ENCODE measurements at places on chromosomes 6 and 20.

DNA sequence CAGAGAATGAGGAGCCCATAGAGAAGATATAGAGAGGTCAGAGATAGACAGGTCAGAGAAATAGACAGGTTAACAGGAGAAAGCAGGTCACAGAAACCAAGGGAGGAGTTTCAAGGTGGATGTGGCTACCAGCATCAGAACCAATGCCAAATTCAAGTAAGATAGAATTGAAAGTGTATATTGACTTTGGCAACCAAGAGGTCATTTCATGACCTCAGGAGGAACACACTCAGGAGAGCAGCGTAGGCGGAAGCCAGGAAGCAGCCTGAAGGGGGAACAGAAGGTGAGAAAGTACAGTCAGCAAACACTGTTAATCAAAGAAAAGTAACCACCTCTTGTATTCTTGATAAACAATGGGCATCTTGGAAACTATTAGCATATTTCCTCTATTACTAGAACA is 33.9 kb upstream of the ALDH8A1 start:
- H3K4me3 ChIP-seq: no peak overlapping the region
- no peaks in the 10 kb centered on the region for H3K4me1 ChIP-seq
- H3K36me3 ChIP-seq: peaks cover 12% of the 10 kb centered on the region
- no peak overlapping the region for H3K27ac ChIP-seq

DNA sequence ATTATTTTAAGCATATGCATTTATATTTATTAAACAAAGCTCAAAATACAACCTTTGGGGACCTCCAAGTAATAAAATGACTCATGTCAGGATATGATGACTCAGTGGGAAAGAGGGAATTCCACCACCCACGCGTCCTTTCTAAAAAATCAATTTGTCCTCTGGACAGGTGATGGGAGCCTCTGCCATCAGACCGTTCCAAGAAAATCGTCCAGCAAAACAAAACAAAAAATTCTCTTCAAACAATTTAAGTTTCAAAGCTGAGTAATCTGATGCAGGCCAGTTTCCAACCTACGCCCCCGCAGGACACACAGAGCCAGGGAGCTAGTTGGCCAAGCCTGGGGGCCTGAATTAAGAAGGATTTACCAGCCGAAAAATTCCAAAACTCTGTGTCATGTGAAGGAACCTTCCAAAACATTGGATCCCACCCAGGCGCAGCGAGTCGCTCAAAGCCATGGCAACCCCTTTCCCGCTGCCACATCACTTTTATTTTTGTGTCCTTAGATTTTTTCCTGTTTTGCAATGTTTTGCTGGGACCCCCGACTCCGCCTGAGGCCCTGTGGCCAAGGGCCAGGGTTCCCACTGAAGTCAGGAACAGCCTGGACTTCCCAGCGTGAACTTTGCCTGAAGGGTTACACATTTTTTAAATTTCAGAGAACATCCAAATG is 95.3 kb downstream of the NFATC2 start:
- DNase-seq: peak; percentile 58
- H3K27ac ChIP-seq: no peak overlapping the region
- H3K27me3 ChIP-seq: no peaks in the 10 kb centered on the region
- no peak overlapping the region for H3K4me3 ChIP-seq
- no peaks in the 10 kb centered on the region for H3K4me1 ChIP-seq
- H3K36me3 ChIP-seq: no peaks in the 10 kb centered on the region

DNA sequence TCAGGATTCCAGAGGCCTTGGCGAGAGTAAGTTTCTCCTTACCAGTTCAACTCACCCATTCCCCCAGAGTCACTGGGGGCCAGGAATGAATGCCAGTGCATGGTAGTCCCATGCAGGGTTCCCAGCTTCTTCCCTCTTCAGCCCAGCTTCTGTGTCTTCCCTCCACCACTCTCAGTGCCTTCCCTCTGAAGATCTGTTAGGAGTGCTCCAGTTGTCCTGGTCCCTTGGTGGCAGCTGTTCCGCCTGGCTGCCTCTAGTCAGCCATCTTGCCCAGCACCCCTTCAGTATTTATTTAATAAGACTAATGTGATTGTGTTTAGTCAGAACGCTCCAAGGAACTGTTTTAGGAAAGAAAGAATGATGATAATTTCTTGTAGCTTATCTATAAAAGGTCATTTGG is 23.1 kb downstream of the FIG4 start:
- no peak overlapping the region for H3K4me3 ChIP-seq
- no peak overlapping the region for H3K27ac ChIP-seq
- peaks cover 5% of the 10 kb centered on the region for H3K36me3 ChIP-seq
- H3K4me1 ChIP-seq: no peaks in the 10 kb centered on the region
- no peak for DNase-seq

GRCh38 chr6:44824567-44824966 is 437.1 kb downstream of the CDC5L start:
- no peaks in the 10 kb centered on the region for H3K36me3 ChIP-seq
- no peak for DNase-seq
- H3K4me3 ChIP-seq: no peak overlapping the region
- H3K4me1 ChIP-seq: no peaks in the 10 kb centered on the region
- no peak overlapping the region for H3K27ac ChIP-seq

GRCh38 chr20:46787991-46788762 is 78.7 kb downstream of the SLC2A10 start:
- H3K27ac ChIP-seq: no peak overlapping the region
- no peaks in the 10 kb centered on the region for H3K36me3 ChIP-seq
- no peaks in the 10 kb centered on the region for H3K27me3 ChIP-seq
- H3K4me3 ChIP-seq: no peak overlapping the region
- no peak for DNase-seq

GRCh38 chr6:72952808-72953630 is 272.3 kb downstream of the KHDC1L start:
- H3K4me3 ChIP-seq: no peak overlapping the region
- no peaks in the 10 kb centered on the region for H3K36me3 ChIP-seq
- H3K4me1 ChIP-seq: peaks cover 2% of the 10 kb centered on the region

Data from kidney (tissue), 22 donors.